ENCODE measurements at places on chromosomes 16 and 17. TPM values are rescaled to one million over a fixed set of nuclear protein-coding genes. Genes with fewer than 3 reads are reported as not detected.

UMOD gene
- not detected for total RNA-seq

IGFALS gene
- total RNA-seq: not detected

TBC1D3K gene
- 0.06 TPM for total RNA-seq

LGALS9B gene
- total RNA-seq: not detected

AANAT gene
- not detected for total RNA-seq

SCN4A gene
- not detected for total RNA-seq

MATCAP1 gene
- total RNA-seq: 25.3 TPM

ZNF232 gene
- 4.4 TPM for total RNA-seq

KRTAP4-9 gene
- not detected for total RNA-seq

SREBF1 gene
- 79.4 TPM for total RNA-seq

SRCIN1 gene
- total RNA-seq: not detected

Data from glomerular endothelial cell (primary cell).